Sigmoid colon (tissue), 7 donors: ENCODE measurements at places on chromosomes 7 and 10. TPM values are rescaled to one million over a fixed set of nuclear protein-coding genes. Genes with fewer than 3 reads are reported as not detected.

The ERVW-1 gene
- polyA plus RNA-seq, result not detected

DNA sequence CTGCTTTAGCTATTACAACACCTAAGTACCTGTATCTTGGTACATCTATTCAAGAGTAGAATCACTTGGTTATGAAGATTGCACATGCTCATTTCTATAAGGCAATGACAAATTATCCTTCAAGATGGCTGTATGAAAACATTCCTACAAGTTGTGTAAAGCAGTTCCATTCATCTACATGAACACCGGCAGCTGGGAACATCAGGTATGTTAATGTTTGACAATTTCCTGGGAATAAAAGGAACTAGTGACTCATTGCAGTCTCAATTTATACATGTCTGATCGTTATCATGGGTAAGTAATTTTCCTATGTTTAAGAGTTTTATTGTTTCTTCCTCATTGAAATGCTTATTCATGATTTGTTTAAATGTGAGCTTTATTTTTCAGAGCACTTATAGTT, 203.2 kb upstream of the SEMA3E start:
- no peak overlapping the region for H3K4me3 ChIP-seq
- no peaks in the 10 kb centered on the region for H3K27me3 ChIP-seq
- H3K36me3 ChIP-seq, result no peaks in the 10 kb centered on the region
- no peak overlapping the region for H3K27ac ChIP-seq

GRCh38 chr10:101776161-101776817, 375 bp upstream of the FGF8 start:
- H3K27me3 ChIP-seq, result peaks cover 71% of the 10 kb centered on the region
- DNase-seq, result peak; percentile 36
- H3K27ac ChIP-seq, result no peak overlapping the region
- peaks cover 47% of the 10 kb centered on the region for H3K4me1 ChIP-seq
- H3K4me3 ChIP-seq, result peak overlapping the region; percentile 10

The LCOR gene
- 8.4 TPM for polyA plus RNA-seq

DNA sequence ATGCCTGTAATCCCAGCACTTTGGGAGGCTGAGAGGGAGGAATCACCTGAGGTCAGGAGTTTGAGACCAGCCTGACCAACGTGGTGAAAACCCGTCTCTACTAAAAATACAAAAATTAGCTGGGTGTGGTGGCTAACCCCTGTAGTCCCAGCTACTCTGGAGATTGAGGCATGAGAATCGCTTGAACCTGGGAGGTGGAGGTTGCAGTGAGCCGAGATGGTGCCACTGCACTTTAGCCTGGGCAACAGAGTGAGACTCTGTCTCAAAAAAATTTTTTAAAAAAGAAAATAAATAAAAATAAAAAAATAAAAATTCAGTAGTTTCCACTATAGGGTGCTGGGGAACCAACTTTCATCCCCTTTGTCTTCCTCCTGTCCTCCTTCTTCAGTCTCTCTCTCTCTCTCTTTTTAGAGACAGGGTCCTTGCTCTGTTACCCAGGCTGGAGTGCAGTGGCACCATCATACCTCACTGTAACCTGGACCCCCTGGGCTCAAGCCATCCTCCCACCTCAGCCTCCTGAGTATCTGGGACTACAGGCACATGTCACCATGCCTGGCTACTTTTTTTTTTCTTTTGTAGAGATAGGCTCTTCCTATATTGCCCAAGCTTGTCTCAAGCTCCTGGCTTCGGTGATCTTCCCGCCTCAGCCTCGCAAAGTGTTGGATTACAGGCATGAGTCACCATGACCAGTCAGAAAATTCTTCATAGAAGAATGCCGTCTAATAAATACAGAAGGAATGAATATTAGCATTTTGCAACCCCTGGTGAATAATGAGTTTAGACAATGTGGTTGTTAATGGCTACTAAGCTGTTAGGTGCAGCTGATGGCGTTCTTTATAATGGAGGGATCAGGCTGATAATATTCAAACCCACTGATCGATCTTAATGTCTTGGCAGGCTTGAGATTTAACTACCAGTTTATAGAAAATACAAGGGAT, 20.6 kb downstream of the RBM20 start:
- no peaks in the 10 kb centered on the region for H3K36me3 ChIP-seq
- H3K27ac ChIP-seq, result peak overlapping the region; percentile 63
- peaks cover 20% of the 10 kb centered on the region for H3K4me1 ChIP-seq
- no peaks in the 10 kb centered on the region for H3K27me3 ChIP-seq

DNA sequence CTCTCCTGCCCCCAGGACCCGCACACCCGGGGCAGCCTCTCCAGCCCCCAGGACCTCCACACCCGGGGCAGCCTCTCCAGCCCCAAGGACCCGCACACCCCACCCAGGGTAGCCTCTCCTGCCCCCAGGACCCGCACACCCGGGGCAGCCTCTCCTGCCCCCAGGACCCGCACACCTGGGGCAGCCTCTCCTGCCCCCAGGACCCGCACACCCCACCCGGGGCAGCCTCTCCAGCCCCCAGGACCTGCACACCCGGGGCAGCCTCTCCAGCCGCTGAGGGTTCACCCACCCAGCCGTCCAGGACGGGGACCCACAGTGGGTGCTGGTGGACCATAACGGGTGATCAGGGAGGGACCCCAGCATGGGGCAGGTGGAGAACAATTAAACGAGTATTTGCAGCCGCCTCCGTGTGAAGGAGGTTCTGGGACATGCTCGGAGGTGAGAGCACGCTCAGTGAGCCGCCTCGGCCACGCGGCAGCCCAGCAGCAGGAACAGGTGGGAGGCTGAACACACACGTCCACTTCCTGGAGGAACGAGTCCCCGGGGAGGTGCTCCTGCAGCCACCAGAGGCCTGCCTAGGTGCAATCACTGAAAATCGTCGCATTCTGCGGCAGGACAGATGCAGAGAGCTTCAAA, 107.9 kb downstream of the PDGFA start:
- H3K4me3 ChIP-seq, result no peak overlapping the region
- H3K4me1 ChIP-seq, result no peaks in the 10 kb centered on the region
- H3K27me3 ChIP-seq, result no peaks in the 10 kb centered on the region

- H3K27ac ChIP-seq, result no peak overlapping the region
- no peak overlapping the region for H3K4me3 ChIP-seq
- no peaks in the 10 kb centered on the region for H3K36me3 ChIP-seq
- H3K27me3 ChIP-seq, result no peaks in the 10 kb centered on the region
- no peak for DNase-seq
These were observed 233.3 kb upstream of the AOAH start for GRCh38 chr7:36957620-36958019.

The STEAP1B gene
- polyA plus RNA-seq, result 1.6 TPM

DNA sequence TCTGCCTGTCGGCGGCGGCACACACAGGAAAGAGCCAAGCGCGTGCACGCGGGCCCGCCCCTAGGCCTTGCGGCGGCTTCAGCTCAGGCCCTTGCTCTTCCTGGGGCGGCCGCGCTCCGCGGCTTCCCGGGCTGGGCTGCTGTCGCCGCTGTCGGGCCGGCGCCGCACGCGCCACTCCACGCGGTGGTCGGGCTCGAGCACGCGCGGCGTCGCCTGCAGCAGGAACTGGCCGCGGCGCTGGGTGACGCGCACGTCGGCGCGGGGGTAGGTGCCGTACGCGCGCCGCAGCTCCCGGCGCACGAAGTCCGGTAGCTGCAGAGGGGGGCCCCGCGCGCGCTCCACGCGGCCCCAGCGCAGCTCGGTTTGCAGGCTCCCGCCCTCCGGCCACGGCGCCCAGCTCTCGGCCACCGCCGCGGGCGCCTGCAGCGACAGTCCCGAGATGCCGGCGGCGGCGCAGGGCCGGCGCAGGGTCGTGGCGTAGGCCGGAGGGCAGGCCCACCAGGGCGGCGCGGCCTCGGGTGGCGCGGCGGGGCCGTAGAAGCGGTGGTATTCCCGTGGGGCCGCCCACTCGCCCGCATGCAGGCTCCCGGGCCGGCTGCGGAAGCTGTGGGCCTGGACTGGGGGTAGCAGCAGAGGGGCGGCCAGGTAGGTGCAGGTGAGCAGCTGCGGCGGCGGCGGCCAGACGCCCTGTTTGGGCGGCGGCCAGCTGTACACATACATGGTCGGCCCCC, 804 bp downstream of the C10orf95 start:
- peak overlapping the region; percentile 71 for H3K4me3 ChIP-seq
- H3K27me3 ChIP-seq, result no peaks in the 10 kb centered on the region
- DNase-seq, result peak; percentile 88
- H3K27ac ChIP-seq, result peak overlapping the region; percentile 83
- peaks cover 20% of the 10 kb centered on the region for H3K4me1 ChIP-seq

GRCh38 chr7:5574770-5575269, 151.2 kb upstream of the TNRC18 start:
- DNase-seq, result no peak
- H3K27ac ChIP-seq, result no peak overlapping the region
- H3K4me1 ChIP-seq, result peaks cover 24% of the 10 kb centered on the region
- no peaks in the 10 kb centered on the region for H3K36me3 ChIP-seq

DNA sequence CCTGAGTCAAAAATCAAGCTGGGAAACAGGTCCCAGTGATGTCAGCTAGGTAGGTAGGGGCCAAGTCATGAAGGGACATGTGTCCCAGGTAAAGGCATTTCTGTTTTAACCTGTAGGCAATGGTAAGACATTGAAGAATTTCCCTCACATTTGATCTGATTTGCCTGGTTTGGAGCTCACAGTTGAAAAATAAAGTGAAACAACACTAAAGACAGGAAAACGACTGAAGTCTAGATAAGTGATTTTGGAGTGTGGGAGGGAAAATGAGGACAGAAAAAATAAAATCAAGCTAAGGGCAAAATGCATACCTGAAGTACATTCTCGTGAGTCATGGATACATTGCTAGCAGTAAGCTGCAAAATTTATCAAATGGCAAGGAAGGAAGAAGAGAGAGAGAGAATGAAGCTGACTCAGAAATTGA, 169.9 kb downstream of the SKIDA1 start:
- H3K36me3 ChIP-seq, result no peaks in the 10 kb centered on the region
- H3K4me1 ChIP-seq, result peaks cover 5% of the 10 kb centered on the region
- no peak for DNase-seq
- no peaks in the 10 kb centered on the region for H3K27me3 ChIP-seq
- H3K27ac ChIP-seq, result no peak overlapping the region
- no peak overlapping the region for H3K4me3 ChIP-seq

The MKLN1 gene
- polyA plus RNA-seq, result 9.9 TPM

The PLAC9 gene
- 23.4 TPM for polyA plus RNA-seq

- H3K36me3 ChIP-seq, result no peaks in the 10 kb centered on the region
- H3K4me1 ChIP-seq, result no peaks in the 10 kb centered on the region
- no peak overlapping the region for H3K4me3 ChIP-seq
- H3K27me3 ChIP-seq, result no peaks in the 10 kb centered on the region
- no peak overlapping the region for H3K27ac ChIP-seq
These were observed 191.5 kb downstream of the OTUD1 start for GRCh38 chr10:23630376-23630775.

DNA sequence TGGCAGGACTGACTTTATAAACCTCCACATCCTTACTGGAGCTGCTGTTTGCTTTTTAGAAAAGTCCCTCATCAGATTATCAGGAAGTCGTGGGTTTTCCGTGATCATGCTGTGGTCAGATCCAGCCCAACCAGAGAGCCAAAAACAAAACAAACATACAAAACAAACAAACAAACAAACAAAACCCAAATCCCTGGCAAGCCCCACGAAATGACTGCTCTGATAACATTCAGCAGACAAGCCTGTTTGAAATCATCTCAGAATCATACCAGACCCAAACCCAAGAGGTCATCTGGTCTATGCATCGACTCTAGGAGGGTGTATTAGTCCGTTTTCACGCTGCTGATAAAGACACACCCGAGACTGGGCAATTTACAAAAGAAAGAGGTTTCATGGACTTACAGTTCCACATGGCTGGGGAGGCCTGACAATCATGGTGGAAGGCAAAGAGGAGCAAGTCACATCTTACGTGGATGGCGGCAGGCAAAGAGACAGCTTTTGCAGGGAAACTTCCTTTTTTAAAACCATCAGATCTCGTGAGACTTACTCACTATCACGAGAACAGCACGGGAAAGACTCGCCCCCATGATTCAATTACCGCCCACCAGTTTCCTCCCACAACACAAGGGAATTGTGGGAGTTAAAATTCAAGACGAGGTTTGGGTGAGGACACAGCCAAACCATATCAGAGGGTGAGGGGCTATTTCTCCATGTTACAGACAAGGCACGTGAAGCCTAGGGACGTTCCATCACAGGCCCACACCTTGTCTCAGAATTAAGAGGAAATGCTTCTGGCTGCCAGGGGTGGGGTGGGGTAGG, 85.7 kb downstream of the PARP12 start:
- no peak overlapping the region for H3K27ac ChIP-seq
- DNase-seq, result no peak
- no peak overlapping the region for H3K4me3 ChIP-seq
- H3K36me3 ChIP-seq, result no peaks in the 10 kb centered on the region

- H3K4me3 ChIP-seq, result no peak overlapping the region
- no peak for DNase-seq
- no peaks in the 10 kb centered on the region for H3K27me3 ChIP-seq
- H3K4me1 ChIP-seq, result no peaks in the 10 kb centered on the region
- no peak overlapping the region for H3K27ac ChIP-seq
These were observed 53.6 kb downstream of the ADRA2A start for GRCh38 chr10:111130471-111130870.

- no peaks in the 10 kb centered on the region for H3K4me1 ChIP-seq
- no peaks in the 10 kb centered on the region for H3K27me3 ChIP-seq
- DNase-seq, result no peak
- H3K4me3 ChIP-seq, result no peak overlapping the region
- H3K36me3 ChIP-seq, result no peaks in the 10 kb centered on the region
These were observed 25.0 kb upstream of the FZD1 start for GRCh38 chr7:91239171-91239604.

The LEP gene
- not detected for polyA plus RNA-seq

The ANKRD16 gene
- 6.1 TPM for polyA plus RNA-seq

- H3K4me1 ChIP-seq, result peaks cover 15% of the 10 kb centered on the region
- DNase-seq, result no peak
- H3K27ac ChIP-seq, result no peak overlapping the region
- H3K4me3 ChIP-seq, result no peak overlapping the region
- H3K27me3 ChIP-seq, result no peaks in the 10 kb centered on the region
- H3K36me3 ChIP-seq, result no peaks in the 10 kb centered on the region
These were observed 303.5 kb upstream of the BMPER start for GRCh38 chr7:33601884-33602283.

GRCh38 chr10:103353281-103353680, 2.3 kb upstream of the PCGF6 start:
- DNase-seq, result no peak
- no peaks in the 10 kb centered on the region for H3K36me3 ChIP-seq
- no peak overlapping the region for H3K27ac ChIP-seq
- no peak overlapping the region for H3K4me3 ChIP-seq
- H3K4me1 ChIP-seq, result peaks cover 16% of the 10 kb centered on the region
